NCI-H2171 treated with DMSO at 0.1 percent for 48 hours (cell line): ENCODE measurements at places on chromosomes 2 and 18.
A peak's percentile ranks its signal among the peaks of the same experiment; 100 is the strongest.

- DNase-seq: no peak
Measured at GRCh38 chr2:46471019-46471583, 8.3 kb upstream of the TMEM247 start.

GRCh38 chr18:47871288-47871687, 59.2 kb downstream of the SMAD2 start:
- no peak for DNase-seq

GRCh38 chr2:74221091-74221490, 22.7 kb downstream of the MTHFD2 start:
- DNase-seq: no peak

- no peak for DNase-seq
Measured at GRCh38 chr2:36392571-36393255, 37.1 kb downstream of the CRIM1 start.

DNA sequence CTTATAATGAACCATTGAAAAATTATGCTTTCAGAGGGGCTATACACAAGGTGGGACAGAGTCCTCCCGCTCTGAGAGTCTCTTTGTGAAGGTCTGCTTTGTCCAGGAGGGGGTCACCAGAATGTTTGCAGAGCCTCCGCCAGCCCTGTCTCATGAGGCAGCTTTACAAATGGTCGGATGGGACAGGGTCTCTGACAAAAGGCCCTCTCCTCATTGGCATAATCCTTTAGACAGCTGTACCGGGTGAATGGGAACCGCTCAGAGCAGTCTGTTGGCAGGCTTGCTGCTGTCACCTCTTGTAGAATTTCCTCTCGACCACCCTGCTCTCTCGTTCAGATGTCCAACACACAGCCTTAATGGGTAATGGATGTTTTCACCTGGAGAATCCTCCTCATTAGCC, 40.2 kb upstream of the TGIF1 start:
- DNase-seq: no peak

GRCh38 chr2:241728000-241728399, 6.4 kb upstream of the D2HGDH start:
- DNase-seq: no peak

DNA sequence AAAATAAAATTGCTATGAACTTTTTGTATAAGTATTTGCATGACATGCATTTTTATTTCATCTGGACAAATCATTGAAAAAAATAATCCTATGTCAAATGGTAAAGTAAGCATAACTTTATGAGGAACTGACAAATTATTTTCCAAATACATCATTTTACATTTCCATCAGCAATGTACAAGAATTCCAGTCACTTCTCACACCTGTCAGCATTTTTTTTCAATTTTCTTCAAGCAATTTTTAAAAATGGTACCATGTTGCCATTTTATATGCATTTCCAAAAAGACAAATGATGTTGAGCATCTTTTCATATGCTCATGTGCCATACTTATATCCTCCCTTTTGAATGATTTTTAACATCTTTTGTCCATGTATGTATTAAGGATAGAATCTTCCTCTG, 961.7 kb upstream of the PIK3C3 start:
- DNase-seq: no peak

GRCh38 chr2:140882671-140883620, 1247.9 kb downstream of the LRP1B start:
- DNase-seq: no peak

DNA sequence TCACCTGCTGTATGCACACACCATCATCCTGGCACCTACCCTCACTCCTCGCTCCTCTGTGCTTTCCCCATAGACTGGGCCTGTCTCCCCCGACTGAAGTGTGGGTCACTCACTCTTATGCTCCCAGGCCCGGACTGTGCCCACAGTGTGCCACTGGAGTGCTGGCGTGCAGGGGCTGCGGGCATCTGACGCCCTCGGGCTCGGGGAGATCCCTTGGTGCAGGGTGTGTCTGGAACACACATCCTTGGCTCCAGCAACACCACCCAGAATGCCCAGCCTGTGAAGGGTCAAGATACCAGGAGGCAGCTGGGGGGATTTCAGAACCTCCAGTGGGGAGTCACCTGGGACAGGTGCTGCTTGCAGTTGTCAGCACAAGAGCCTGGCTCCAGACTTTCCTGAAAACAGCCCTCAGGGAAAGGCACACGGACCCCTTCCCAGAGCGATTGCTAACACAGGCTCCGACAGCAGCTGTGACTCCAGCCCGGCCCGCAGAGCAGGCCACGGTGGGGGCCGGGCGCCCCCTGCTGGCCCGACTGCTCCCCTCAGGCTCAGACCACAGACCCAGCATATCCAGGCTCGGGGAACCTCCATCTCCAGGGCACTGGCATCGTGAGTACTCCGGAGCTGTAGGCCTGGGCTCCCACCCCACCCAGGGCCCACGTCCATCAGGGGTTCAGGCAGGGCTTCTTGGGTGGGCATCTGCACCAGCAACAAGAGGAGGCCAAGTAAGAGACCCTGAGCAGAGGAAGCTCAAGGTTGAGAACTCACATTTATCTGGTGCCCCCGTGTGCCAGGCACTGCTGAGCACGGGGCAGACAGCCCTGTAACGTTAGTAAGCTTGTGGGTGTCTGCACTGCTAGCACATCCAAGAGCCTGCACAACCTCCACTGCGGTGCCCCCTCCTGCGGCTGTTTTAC, 8.6 kb downstream of the HS1BP3 start:
- peak; percentile 89 for DNase-seq

DNA sequence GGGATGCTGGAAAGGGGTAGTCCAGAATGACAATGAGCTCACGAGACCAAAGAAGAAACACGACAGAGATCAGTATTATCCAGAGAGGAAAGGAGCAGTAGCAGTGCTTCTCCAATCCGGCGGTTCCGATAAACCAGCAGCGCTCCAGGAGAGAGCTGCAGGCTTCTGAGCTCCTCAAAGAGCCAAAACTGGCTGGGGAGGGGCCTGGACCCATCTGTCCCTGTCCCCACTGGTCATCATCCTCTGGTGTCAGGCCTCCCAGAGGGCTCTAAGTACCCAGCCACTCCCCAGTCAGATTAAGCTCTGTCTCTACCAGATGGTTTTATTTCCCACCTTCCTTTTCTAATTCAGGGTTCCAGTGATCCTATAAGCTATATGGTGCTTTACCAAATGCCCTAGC, 23.2 kb downstream of the DNAJC27 start:
- no peak for DNase-seq

DNA sequence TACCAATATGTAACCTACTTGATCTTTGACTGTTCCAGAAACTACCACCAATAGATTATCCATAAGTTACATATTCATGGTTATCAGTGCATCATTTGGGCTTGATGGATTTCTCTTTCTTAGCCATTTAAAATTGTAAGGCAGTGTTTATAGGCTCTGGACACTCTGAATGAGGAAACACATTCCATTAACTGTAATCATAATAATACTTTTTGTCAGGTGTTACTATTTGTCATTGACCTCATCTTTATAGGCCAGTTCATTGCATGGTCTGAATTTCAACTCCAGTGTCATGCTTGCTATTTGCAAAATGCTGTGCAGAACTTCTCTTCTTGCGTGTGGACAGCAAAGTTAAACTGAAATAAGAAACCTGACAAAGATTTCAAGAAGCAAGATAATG, 1340.2 kb upstream of the ZEB2 start:
- DNase-seq: no peak

DNA sequence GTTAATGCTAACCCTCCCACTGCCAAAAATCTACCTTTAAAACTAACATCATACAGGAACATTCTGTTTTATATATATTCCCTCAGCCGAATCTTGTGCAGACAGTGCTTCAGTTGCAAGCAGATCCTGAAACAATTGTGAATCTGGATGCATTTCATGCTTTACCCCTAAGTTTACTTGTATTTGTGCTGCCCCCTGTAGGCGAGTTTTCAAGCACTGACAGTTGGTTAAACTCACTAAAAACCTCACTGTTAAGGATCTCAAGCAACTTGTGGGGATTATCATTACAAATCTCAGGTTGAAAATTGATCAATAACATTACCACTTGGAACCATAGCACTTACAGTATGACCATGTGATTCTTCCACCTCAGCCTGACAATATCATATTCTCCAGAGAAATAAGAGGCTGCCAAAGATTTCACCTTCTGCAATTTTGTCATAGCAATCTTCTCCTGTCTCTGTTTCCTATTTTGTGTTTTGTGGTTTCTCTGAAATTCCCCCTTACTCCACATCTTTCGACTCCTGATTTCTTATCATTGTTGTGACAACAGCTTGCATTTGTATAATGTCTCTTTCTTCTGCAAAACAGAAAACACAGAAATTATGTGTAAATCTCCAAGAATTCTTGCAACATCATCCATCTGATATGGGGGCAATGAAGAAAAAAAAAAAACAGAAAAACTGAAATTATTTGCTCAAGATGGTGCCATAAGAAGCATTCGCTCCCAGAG, 354.6 kb upstream of the SETBP1 start:
- peak; percentile 13 for DNase-seq

DNA sequence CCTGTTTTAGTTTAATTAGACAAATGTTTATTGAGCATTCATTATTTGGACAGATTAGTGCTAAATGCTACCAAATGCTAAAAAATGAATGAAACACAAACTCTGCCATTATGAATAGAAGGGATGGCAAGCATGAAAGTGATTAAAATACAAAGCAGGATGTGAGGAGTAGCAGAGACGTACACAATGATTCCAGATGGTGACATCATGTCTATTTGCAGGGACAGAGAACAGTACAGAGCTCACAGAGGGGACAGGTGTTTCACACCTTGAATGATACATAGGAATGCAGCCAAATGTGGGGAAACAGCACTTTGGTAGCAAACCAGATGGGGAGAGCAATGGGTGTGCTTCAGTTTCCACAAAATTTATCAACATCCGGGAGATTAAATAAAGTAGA, 76.3 kb downstream of the CD226 start:
- no peak for DNase-seq

GRCh38 chr2:181573140-181573736, 83.7 kb downstream of the CERKL start:
- peak; percentile 76 for DNase-seq

GRCh38 chr2:98927027-98927426, 9.0 kb downstream of the CRACDL start:
- DNase-seq: no peak

GRCh38 chr18:44536046-44536445, 144.6 kb upstream of the SETBP1 start:
- no peak for DNase-seq

- DNase-seq: no peak
Measured at GRCh38 chr18:35215026-35215425, 25.8 kb upstream of the ZNF397 start.

- no peak for DNase-seq
Measured at GRCh38 chr18:49137585-49137984, 186.8 kb upstream of the SMAD7 start.

GRCh38 chr2:190462181-190462580, 54.0 kb downstream of the MFSD6 start:
- no peak for DNase-seq

DNA sequence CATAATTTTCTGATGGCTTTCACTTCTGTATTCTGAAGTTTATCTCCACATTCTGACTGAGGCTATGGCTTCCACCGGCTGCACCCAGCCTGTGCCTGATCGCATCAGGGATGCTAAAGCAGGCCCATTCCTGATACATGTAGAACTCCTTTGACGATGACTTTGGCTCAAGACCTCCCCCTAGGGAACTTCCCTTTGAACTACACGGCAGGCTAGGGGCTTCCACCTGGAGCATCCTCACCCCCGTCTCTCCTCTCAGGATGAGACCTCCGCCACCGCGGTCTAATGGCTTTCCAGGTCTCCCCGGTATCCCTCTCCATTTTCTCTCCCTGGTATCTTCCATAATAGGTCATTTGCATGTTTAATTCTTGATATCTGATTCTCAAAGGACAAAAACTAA, 214.9 kb upstream of the CHST9 start:
- DNase-seq: no peak

- peak; percentile 89 for DNase-seq
Measured at GRCh38 chr18:55321265-55322177, 266.5 kb downstream of the TCF4 start.

- no peak for DNase-seq
Measured at GRCh38 chr2:120624061-120624737, 111.5 kb upstream of the GLI2 start.

DNA sequence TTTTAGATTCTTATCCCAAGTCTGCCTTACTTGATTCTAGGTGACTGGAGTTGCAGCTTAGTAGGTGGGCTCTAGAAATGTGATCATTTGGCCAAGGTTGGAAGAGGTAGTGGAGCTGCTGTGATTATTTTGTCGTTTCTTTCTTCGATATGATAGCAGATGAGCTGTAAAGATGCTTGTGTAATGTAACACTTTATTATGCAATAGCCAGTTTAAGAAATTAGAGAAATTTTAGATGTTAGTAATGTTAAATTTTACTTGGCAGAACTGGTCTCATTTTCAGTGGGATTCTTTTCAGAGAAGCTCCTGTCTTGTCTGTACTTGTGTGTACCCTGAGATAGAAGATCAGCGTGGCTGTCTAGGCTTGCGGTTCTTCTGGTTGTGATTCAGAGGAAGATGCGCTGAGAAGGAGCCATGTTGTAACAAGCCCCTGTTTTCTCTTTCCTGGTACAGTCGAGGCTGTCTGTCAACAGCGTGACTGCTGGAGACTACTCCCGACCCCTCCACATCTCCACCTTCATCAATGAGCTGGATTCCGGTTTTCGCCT, 9.3 kb downstream of the TSN start:
- no peak for DNase-seq

GRCh38 chr2:42353792-42354429, 7.1 kb downstream of the COX7A2L start:
- DNase-seq: no peak

DNA sequence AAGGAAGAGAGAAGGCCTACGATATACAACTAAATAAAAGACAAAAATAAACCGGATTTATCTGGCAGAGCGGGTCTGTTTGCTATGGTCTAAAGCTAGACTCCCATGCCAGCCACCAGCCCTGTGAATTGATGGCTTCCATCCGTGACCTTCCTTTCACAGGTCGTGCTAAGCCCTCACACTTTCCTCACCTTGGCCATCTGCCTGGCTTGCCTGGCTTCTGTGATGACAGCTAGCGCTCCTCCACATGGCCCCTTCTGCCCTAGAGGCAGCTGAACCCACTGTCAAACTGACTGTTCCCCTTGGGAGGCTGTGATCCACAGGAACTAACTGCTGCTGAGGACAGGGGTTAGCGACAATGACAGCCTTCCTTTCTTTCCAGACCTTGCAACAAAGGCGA, 32.5 kb downstream of the GAREM1 start:
- peak; percentile 77 for DNase-seq

GRCh38 chr2:48927355-48927754, 171.8 kb upstream of the LHCGR start:
- DNase-seq: no peak

DNA sequence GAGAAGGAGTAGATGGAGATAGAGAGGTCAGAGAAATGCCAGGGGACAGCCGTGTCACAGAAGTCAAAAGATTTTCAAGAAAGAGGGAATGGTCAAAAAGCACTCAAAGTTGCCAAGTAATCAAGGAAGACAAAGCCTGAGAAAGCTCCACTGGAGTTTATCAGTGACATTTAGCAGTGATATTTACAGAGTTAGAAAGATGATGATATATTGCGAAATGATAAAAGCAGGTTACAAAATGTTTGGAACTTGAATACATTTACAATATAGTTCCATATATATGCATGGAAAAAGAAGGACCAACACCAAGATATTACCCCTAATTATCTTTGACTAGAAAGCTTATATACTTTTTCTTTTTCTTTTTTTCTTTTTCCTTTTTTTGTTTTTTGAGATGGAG, 20.4 kb downstream of the ZNF2 start:
- DNase-seq: no peak
